ENCODE measurements at places on chromosomes 3 and 15.

DNA sequence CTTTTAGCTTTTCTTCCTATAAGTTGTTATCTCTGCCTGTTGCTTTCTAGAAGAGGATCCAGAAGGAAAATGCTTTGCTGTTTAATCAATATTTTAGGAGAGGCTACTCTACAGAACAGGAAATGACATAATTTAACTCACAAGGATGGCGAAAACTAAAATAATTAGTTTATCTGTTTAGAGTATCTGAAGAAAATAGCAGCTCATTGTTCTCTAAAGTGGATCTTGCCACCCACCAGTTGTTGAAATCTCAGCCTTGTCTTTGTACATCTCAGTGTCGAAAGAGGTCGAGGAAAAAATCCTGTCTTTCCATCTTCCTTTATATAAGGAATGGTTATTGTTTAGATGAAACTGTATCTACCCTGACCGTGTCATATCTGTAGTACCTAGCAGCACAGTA, 126.6 kb downstream of the ZNF609 start:
- DNase-seq, result no peak

DNA sequence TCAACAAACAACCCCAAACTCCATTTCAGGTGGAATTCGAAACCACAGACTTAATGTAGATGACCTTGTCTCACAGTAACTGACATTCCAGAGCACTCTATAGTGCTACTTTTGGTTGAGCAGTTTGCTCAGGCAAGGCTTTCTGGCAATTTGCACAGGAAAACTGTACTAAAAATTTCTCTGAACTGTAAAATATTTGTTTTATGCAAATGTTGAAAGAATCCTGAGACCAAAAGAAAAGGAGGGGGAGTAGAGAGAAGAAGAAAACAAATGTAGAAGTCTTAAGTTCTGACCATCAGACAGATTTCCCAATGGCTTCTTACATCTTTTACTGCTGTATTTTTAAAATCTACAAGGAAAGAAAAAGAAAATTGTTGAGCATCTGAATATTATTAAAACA, 53.5 kb downstream of the DTWD1 start:
- no peak for DNase-seq

- DNase-seq, result no peak
Measured at GRCh38 chr3:197522881-197523441, 32.8 kb downstream of the BDH1 start.

- no peak for DNase-seq
Measured at GRCh38 chr3:144692488-144692887, 720.9 kb downstream of the DIPK2A start.

DNA sequence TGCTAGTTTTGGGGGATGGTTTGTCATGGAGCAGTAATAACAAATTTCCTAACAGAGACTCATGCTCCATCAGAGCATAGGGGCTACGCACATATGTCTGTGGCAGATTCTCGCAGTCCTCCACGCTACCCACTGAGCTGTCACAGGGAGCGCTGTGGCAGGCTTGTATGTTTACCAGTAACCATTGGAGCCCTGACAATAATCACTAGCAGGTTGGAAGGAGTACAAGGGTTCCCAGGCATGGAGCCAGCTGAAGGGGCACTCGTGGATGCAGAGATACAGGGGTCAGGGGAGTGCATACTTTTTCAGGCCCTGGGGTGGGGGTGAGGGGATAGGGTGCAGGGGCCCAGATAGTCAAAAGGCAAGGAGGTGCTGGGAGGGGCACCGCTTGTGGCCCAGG, 7.9 kb upstream of the GP9 start:
- no peak for DNase-seq

All from SHP77 (cell line).